ENCODE measurements at places on chromosomes 5 and 9.
A peak's percentile ranks its signal among the peaks of the same experiment; 100 is the strongest.

DNA sequence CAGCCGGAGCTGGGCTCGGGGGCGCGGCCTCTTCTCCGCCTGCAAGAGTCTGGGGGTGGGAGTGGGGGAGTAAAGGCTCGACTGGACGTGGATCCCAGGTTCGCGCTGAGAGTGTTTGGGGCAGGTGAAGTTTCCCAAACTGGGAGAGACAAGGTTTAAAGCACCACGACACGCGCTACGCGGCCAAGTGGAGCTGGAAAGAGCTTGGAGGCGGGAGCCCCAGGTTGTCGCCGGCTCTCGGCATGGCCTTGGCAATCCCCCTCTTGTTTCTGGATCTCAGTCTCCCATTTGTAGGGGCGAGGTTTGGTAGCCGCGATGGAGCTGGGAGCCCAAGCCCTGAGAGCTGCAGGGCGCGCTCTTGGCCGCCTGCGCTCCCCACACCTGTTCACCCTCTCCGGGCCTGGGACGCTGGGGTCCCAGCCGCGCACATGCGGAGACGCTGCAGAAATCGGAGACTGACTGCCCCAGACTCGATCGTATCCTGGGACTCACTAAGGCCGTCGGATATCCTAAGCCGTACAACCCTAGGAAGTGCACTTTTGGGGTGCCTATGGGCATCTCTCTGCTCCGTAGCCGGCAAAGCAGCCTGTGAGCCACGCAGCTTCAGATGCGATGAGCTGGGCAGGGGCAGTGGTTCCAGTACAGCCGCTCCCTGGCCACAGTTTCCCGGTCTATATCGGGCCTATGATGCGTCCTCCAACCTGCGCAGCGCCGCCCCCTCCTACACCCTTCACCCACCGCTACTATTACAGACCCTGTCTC lies 937 bp downstream of the TMOD1 start:
- DNase-seq = no peak

DNA sequence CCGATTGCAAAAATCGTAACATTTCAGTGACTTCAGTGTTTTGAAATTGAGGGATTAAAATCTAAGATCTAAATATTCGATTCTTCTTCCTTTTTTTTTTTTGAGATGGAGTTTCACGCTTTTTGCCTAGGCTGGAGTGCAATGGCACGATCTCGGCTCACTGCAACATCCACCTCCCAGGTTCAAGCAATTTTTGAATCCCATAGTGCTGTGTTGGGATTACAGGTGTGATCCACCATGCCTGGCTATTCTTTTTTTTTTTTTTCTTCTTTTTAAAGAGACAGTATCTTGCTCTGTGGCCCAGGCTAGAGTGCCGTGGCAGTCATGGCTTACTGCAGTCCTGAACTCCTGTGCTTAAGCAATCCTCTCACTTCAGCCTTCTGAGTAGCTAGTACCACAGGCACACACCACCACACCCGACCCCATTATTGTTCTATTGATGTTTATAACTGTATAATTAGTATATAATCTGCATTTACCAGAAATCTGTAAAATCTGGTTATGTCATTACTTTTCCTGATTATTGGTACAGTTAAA lies 42.7 kb downstream of the NSD1 start:
- DNase-seq = no peak

GRCh38 chr9:109469646-109470358 lies 28.3 kb downstream of the PTPN3 start:
- peak; percentile 2 for DNase-seq

GRCh38 chr9:136825295-136826187 lies 16.7 kb upstream of the AJM1 start:
- no peak for DNase-seq

DNA sequence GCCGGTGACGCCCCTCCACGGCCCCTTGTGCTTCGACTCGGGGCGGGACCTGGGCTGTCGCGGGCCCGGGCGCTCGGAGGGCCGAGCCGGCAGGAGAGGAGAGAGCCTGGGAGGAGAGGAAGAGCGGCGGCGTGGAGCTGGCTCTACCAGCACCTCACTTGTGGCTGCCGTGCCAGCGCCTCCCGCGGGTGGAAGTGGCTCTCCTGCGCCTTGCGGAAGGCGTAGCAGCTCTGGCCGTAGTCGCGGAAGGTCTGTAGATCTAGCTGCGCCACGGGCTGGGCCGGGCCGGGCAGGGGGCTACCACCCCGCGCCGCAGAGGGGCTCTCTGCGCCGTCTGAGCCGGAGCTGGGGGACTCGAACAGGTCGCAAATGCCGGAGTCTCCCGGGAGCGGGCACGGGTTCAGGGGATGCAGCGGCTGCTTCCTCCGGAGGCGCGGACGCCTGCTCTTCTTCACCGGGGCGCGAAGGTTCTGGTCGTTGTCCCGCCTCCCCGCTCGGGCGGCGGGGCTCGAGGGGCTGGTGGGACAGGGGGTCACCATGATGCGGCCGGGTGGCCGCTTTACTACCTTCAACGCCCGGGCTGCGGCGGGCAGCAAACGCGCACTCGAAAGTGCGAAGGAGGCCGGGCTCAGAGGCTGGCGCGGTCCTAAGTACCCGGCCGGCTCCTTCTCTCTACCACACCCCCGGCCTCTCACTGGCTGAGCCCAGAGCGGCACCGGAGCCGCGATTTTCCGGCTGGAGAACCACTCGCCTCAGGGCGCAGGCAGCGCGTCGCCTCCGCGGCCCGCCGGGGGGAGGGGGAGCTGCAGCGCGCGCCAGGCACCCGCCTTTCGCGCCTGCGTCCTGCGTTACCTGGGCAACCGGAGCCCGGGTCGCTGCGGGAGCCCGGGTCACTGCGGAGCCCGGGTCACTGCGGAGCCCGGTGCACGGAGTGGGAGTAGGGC lies at the start of gene CCNO:
CCNO (minus strand) TSS at position 624 of the 944 bp plus-strand sequence; CDS start at position 539, 85 bp downstream.
- no peak for DNase-seq

- no peak for DNase-seq
Measured at GRCh38 chr9:124676159-124676551, 95.0 kb downstream of the NR6A1 start.

GRCh38 chr5:9927521-9927997 lies 297.4 kb upstream of the TAS2R1 start:
- DNase-seq = no peak

- DNase-seq = no peak
Measured at GRCh38 chr9:15403155-15403554, 19.5 kb upstream of the SNAPC3 start.

GRCh38 chr9:112884101-112884500 lies 6.6 kb downstream of the SLC46A2 start:
- DNase-seq = no peak

DNA sequence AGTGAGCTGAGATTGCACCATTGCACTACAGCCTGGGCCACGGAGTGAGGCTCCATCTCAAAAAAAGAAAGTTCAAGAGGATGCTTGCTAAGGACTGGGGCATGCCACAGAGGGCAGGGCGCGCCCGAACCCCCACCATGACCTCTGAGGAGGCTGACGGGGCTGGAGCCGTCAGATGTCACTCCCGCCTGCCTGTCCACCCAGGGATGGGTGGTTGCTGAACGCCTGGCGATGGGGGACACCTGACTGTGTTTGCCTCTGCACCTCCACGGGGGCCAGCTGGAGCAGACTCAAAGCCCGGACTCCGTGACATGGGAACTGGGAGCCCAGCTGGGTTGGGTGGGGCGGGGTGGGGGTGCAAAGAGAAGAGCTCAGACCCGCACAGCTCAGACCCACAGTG lies 31.9 kb downstream of the ADAMTSL2 start:
- no peak for DNase-seq

DNA sequence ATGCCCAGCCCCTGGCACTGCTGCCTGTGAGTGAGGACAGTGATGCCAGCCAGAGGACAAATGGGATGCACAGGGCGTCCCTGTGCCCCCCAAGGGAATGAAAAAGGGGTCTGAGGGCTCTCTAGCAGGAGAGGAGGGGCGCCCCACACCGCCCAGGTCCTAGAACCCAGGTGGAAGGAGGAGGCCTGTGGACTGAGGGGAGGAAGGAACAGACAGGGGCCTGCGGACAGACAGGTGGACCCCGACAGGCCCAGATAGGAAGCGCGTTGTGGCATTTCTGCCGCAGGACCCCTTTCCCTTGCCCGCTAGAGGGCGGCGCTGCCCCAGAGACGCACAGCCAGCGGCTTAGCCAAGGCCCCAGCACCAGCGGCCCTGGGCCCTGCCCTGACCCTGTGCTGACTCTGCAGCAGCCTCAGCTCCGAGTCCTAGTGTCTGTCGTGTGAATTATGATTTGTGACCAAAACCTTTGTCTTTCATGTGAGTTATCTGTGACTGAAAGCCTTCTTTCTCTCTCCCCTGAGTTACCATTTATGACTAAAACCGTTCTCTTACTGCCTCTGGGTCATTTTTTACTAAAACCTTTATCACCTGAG lies 30.7 kb downstream of the TRIP13 start:
- DNase-seq = peak; percentile 46

Data from stimulated activated CD8-positive, alpha-beta memory T cell treated with anti-CD3 and anti-CD28 coated beads, Interleukin-4, amount 100 ng/mL, for 1 hour (primary cell).